ENCODE measurements at places on chromosomes 5 and 9.

DNA sequence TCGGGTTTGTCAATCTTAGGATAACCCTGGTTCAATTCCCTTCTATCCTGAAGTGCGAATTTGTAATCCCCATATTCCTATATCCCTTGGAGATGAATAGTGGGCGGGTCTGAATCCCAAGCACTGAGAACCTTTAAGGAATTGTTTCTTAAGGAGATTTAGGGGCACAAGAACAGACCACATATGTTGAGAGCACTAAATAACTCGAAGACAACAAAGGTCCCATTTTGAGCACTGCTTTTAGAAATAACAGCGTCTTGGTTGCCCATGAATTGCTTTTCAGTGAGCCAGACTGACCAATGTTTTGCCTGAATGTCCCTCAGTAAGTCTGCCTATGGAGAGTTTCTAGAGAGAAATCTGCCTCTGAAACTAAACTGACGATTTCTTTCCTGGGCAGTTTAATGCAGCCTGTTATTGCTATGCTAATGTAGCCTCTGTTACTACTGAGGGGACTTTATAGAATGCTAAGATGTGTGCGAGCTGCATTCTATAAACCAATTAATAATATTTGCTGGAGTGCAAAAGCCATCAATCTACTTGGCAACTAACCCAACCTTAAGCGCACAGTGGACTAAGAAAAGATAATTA, 445.0 kb upstream of the DMAC1 start:
- DNase-seq: no peak

DNA sequence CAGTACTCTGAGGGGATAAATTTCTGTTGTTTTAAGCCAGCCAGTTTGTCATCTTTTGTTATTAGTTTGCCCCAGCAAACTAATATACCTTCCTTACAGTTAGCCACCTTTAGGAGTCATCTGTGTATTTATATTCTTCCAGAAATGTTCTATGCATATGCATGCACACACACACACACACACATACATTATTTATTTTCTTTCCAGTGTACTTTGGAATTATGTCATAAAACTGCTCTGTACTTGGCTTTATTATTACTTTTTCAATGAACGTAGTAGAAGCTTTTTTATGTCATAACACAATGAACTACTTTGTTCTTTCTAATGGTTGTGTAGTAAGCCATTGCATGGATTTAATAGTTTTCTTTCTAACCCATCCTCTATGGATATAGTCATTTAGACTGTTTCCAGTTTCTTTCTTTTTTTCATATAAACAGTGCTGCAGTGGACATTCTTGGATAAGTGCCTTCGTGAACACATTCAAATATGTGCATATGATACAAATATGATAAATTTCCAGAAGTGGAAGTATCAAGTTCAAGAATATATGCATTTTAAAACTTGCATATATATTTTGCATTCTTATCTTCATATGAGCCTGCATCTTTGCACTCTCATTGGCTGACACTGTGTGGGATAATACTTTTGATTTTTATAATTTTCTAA, 26.6 kb upstream of the DAB2 start:
- peak; percentile 51 for DNase-seq

DNA sequence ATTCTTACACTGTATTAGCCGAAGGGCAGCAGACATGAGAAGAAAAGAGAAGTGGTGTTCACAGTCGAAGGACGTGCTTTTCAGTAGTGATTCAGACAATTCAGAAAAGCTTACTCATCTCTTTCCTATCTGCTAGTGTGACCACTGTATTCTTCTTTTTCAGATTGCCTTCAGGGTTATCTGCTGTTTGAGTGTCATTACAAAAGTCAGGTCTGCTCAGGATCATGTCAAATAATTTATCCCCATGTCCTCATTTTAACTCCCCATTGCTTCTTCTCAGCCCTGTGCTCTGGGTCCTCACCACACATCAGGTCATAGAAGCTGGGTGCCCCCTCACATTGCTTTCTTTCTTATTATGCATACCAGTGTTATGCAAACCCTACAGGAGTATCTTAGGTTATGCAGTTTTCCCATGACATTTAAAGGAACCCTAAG, 394.0 kb downstream of the CETN3 start:
- peak; percentile 50 for DNase-seq

DNA sequence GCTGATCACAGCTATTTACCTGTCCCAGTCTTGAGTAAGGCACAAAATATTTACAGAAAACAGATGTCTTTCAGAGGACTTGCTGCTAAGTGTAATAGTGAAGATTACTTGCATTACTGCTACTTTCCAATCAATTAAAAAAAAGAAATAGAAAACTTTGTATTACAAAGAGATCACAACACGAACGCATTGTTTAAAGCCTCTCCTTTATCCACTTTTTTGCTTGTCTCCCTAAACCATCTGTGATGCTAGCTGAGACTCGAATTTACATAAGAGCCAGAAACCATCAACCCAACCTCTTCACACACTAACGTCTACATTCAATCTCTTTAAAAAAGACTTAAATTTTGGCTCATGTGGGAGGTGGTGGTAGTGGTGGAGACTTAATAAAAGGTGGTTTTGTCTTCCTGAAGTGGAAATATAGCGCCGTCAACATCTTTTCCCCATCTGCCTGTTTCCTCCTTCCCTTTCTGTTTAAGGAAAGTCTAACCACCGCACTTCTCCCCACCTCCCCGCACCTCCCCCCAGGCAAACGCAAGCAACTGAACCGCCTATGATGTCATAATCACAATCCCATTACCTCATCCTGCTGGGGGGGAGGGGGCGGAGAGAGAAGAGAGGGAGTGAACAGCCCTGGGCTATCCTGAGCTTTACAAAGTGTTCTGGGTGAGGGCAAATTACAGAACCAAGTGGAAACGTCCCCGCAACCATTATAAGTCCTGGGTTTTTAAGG, 948 bp upstream of the FAM53C start:
- peak; percentile 87 for DNase-seq

GRCh38 chr9:121197132-121197531, 4.5 kb downstream of the RAB14 start:
- DNase-seq: no peak

GRCh38 chr5:148873690-148874485, 47.5 kb downstream of the ADRB2 start:
- peak; percentile 13 for DNase-seq

DNA sequence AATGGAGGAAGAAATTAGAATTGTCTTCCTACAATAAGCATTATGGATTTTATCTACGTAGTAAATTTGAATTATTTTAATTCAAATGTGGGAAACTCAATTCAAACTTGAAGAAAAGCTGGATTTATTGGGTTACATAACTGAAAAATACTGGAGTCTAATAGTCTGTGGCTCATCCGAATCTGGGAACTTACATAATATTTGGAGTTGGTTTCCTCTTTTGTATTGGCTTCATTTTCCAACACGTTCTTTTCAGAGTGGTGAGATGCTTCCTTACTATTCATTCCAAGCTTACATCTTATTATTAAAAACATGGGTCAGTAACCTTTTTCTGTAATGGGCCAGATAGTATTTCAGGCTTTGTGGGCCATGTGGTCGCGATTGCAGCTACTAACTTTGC, 164.8 kb downstream of the ARHGAP26 start:
- DNase-seq: no peak

- DNase-seq: no peak
Observed at GRCh38 chr9:107360098-107360497, 77.0 kb downstream of the RAD23B start.
